Iris pigment epithelial cell (primary cell): ENCODE measurements at places on chromosomes 1 and 21.

- no peak for DNase-seq
These were observed 1.0 kb downstream of the MANEAL start for GRCh38 chr1:37794372-37795339.

DNA sequence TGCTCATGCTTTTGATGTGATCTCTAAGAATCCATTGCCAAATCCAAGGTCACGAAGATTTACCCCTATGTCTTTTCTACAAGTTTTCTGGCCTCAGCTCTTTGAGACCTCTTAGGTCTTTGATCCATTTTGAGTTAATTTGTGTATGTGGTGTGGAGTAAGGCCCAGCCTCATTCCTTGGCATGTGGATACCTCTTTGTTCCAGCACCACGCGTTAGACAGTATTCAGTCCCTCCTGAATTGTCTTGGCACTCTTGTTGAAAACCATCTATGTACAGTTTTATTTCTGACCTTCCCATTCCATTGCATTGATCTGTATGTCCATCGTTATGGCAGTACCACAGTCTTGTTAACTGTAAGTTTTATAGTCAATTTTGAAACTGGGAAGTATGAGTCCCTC lies 8.0 kb upstream of the FTCD start:
- DNase-seq: no peak

- DNase-seq: no peak
These were observed 23.7 kb downstream of the ATP1A1 start for GRCh38 chr1:116396769-116397168.

DNA sequence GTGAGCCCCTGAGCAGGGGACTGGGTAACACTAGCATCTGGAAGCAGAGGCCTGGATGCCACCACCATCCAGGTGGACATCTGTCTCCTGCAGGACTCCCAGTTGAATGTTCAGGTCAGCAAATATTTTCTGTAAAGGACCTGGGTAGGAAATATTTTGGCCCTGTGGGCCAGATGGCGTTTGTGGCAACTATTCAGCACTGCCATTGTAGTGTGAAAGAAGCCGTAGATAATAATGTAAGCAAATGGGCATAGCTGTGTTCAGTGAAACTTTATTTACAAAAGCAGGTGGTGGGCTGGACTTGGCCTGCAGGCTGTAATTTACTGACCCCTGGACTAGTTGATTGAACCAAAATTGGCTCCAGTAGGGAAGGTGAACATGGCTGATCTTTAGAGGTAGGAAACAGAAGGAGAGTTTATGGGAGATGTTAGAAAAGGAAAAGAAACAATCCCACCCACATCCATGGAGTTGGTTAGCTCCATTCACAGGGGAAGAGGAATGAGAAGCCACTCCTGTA lies 20.0 kb upstream of the CD101 start:
- DNase-seq: no peak

DNA sequence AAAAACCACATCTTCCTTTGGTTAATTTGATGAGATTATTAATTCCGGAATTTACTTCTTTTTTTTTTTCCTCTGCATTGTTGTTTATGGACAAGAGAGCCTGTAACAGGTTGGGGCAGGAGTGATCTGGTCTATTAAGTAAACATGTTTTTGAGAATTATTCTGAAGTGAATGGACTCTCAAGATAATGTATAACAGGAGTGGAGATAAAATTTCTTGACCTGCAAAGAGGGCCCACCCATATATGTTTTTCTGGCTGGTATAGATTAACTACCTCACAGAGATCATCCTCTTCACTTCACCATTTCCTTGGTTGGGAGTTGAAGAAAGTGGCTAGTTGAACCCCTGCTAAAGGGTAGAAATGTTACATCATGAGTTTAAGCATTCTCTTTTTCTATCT lies 10.7 kb downstream of the DDI2 start:
- DNase-seq: no peak

DNA sequence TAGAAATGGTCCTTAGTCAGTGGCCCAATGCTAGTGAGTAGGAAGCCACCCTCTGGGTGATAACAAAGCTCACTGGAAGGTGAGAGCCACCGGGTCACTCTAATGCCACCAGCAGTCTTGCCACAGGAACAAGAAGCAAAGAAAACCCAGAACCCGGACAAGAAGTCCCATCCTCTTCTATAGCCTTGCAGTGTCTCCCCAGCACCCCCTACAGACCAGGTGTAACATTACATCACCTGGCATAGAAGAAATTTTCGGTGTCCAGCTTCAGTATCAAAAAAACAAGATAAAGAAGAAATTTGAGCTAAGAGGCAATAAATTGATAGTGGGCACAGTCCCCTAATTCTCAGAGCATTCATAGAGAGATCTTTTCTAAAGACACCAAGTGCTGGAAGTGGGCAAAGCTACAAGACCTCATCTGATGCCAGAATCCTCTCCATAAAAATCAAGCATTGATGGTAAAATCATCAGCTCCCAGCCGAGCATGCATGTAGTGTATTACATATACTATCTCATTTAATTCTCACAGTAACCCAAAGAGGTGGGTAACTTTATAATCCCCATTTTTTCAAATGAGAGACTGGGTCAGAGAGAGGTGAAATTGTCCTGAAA lies 491.0 kb downstream of the MATN1 start:
- DNase-seq: no peak
